ENCODE measurements at places on chromosomes 13 and 19. TPM values are rescaled to one million over a fixed set of nuclear protein-coding genes. Genes with fewer than 3 reads are reported as not detected.

DNA sequence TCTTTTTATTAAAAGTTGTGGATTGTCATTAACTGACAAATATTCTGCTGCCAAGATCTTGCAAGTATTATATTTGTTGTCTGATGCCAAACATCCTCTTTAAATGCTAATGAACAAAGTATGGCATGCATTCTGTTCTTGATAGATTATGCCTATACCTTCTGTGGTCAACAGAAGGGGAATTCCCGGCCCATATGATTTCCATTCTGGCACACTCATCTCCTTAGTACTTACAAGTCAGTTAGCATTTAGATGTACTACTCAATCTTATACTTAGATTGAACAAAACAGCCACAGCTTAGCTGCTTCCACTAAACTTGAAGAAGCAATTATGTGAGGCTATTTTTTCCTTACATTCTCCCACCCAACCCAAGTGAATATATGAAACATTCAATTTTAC, 246.1 kb upstream of the DACH1 start:
- no peak overlapping the region for H3K4me3 ChIP-seq
- no peaks in the 10 kb centered on the region for H3K27me3 ChIP-seq
- H3K36me3 ChIP-seq: no peaks in the 10 kb centered on the region
- H3K4me1 ChIP-seq: no peaks in the 10 kb centered on the region
- no peak for DNase-seq

DNA sequence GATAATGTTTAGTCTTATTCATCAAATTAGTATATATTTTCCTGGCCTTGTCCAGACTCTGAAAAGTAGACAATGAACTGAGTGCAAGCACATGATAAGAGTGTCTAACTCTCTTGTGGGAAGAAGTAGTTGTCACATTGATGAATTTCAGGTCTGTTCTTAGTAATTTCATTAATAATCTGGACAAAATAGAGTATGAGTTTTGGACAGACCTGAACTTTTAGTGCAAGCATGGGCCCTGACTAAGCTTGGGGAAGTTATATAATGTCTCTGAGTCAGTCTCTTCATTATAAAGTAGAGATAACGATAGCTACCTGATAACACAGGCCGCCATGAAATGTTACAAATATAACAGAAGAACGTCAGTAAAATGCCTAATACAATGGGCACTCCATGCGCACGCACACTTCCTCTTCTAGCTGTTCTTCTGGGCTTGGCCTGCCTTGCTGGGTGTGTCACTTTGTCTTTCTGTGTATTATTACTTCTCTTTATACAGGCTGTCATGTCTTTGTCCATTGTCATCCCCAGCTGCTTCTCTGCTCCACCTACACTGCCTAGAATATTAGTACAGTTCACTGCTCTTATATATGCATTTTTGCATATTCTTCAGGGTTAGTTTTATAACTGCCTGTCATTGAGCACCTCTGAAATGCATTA, 129.1 kb upstream of the HTR2A start:
- H3K4me1 ChIP-seq: no peaks in the 10 kb centered on the region
- no peak overlapping the region for H3K4me3 ChIP-seq
- no peaks in the 10 kb centered on the region for H3K27me3 ChIP-seq
- H3K36me3 ChIP-seq: no peaks in the 10 kb centered on the region
- DNase-seq: no peak

DNA sequence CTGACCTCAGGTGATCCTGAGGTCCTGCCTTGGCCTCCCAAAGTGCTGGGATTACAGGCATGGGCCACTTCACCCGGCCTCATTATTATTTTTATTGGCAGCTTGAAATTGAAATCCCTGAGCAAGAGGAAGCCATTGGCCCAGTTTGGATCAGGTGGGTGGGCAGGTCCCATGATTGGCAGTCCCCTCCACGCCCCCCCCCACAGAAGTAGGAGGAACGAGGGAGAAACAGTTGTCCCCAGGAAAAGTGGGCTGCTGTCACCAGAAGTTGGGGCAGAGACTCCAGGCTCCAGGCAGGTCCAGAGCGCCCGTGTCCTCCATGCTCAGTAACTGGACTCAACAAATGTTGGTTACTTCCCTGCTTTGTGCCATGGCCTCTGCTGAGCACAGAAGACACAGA, 70.4 kb downstream of the SIPA1L3 start:
- no peak overlapping the region for H3K27ac ChIP-seq
- no peak overlapping the region for H3K4me3 ChIP-seq
- no peaks in the 10 kb centered on the region for H3K36me3 ChIP-seq
- no peak for DNase-seq
- H3K4me1 ChIP-seq: no peaks in the 10 kb centered on the region

DNA sequence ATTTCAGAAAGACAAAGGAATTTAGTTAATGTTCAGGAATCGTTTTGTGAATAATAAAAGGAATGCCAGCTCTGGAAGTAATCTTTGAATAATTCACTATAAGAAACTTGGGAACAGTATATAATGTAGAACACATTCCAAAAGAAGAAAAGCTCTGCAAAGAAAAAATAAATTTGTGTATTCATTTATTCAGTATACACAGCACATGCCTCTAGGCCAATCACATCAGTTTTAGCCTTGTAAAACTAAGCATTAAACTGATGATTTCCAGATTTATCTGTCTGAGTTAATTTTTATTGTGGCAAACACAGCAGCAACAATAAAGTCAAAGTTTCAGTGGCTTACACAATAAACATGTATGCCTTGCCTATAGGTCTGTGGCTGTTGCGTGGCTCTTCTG, 5.7 kb upstream of the RXFP2 start:
- H3K4me1 ChIP-seq: no peaks in the 10 kb centered on the region
- no peak overlapping the region for H3K27ac ChIP-seq
- H3K36me3 ChIP-seq: no peaks in the 10 kb centered on the region
- no peaks in the 10 kb centered on the region for H3K27me3 ChIP-seq
- no peak overlapping the region for H3K4me3 ChIP-seq

GRCh38 chr19:13001166-13001501, 5.9 kb downstream of the NFIX start:
- H3K4me3 ChIP-seq: no peak overlapping the region
- no peaks in the 10 kb centered on the region for H3K27me3 ChIP-seq

DNA sequence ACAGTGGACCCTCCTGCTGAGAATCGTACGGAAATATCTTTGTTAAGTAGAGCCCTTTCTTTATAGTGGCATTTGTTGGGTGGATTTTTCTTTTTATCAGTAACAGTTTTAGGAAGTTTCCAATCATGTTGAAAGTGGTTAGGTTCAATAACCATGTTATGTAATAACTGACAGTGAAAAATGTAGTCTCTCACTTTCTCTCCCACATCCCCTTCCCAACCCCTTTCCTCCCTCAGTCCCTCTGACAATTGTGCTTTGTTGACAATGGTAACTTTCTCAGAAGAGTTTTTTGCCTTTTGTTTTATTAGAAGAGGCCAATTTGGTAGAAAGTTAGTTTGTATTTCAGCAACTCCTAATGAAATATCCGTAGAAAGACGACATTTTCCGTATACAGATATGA, 77.8 kb upstream of the SLAIN1 start:
- H3K27me3 ChIP-seq: peaks cover 9% of the 10 kb centered on the region
- H3K4me1 ChIP-seq: no peaks in the 10 kb centered on the region

- no peak overlapping the region for H3K4me3 ChIP-seq
- H3K36me3 ChIP-seq: no peaks in the 10 kb centered on the region
- H3K27ac ChIP-seq: no peak overlapping the region
- no peaks in the 10 kb centered on the region for H3K4me1 ChIP-seq
- no peaks in the 10 kb centered on the region for H3K27me3 ChIP-seq
- DNase-seq: no peak
These were observed 1466.3 kb downstream of the PCDH9 start for GRCh38 chr13:65763811-65764210.

GRCh38 chr13:80501556-80501955, 160.6 kb upstream of the SPRY2 start:
- no peak for DNase-seq
- no peak overlapping the region for H3K4me3 ChIP-seq
- no peaks in the 10 kb centered on the region for H3K27me3 ChIP-seq
- H3K36me3 ChIP-seq: no peaks in the 10 kb centered on the region
- no peak overlapping the region for H3K27ac ChIP-seq

GRCh38 chr13:27966641-27967202, 2.4 kb downstream of the CDX2 start:
- H3K4me3 ChIP-seq: no peak overlapping the region
- no peak for DNase-seq
- H3K27me3 ChIP-seq: peaks cover 95% of the 10 kb centered on the region
- no peaks in the 10 kb centered on the region for H3K36me3 ChIP-seq
- H3K4me1 ChIP-seq: peaks cover 10% of the 10 kb centered on the region

GRCh38 chr13:41603917-41604316, 146.6 kb downstream of the RGCC start:
- H3K36me3 ChIP-seq: peaks cover 75% of the 10 kb centered on the region
- no peak overlapping the region for H3K27ac ChIP-seq
- H3K4me3 ChIP-seq: no peak overlapping the region
- no peak for DNase-seq
- no peaks in the 10 kb centered on the region for H3K27me3 ChIP-seq
- no peaks in the 10 kb centered on the region for H3K4me1 ChIP-seq

- H3K36me3 ChIP-seq: peaks cover 29% of the 10 kb centered on the region
- H3K27ac ChIP-seq: no peak overlapping the region
- H3K4me3 ChIP-seq: no peak overlapping the region
These were observed 50.9 kb downstream of the TPT1 start for GRCh38 chr13:45289936-45290563.

GRCh38 chr13:45674908-45675307, 27.2 kb upstream of the CBY2 start:
- DNase-seq: no peak
- H3K4me3 ChIP-seq: no peak overlapping the region
- no peak overlapping the region for H3K27ac ChIP-seq
- H3K27me3 ChIP-seq: peaks cover 5% of the 10 kb centered on the region
- no peaks in the 10 kb centered on the region for H3K4me1 ChIP-seq
- H3K36me3 ChIP-seq: no peaks in the 10 kb centered on the region

DNA sequence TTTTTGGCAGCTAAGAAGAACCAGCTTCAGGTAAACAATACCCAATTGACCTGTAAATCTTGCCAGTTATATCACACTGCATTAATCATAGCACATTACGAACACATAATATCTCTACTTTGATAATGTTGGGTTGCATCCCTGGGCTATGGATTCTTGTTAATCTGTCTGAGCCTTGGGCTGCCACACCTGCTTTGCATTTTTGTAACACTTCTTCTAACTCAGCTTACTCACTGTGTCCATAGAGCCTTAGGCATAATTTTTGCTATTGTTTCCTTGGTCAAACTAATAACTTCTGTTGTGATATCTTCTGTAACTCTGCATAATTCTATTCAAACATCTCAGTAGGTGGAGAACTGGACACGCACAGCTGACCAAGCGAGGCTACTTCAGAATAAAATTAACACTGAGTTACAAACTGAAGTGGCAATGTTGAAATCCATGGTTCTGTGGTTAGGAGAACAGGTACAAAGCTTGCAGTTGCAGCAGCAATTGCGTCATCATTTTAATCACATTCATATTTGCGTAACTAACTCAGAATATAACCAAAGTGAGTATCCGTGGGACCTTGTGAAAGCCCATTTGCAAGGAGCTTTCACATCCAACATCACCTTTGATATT, 6.4 kb downstream of the ZNF350 start:
- H3K27ac ChIP-seq: no peak overlapping the region
- H3K27me3 ChIP-seq: no peaks in the 10 kb centered on the region
- no peak for DNase-seq
- no peak overlapping the region for H3K4me3 ChIP-seq

DNA sequence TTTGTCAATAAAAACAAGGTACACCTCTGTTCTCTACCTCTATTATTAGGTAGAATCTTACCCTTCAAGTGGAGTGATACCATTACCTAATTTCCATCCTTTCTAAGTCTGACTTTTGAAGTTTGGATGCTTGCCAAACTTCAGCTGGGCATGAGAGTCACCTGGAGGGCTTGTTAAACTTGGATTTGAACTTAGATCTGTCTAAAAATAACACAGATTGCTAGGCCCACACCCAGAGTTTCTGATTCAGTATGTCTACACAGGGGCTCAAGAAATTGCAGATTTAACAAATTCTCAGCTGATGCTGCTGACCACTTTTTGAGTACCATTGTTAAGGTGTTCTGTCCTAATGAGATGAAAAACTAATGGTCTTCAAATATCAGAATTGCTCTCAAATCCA, 512.2 kb downstream of the LMO7 start:
- no peak overlapping the region for H3K27ac ChIP-seq
- no peaks in the 10 kb centered on the region for H3K27me3 ChIP-seq
- no peaks in the 10 kb centered on the region for H3K4me1 ChIP-seq
- no peaks in the 10 kb centered on the region for H3K36me3 ChIP-seq
- no peak overlapping the region for H3K4me3 ChIP-seq

GRCh38 chr13:60922576-60923231, 492.9 kb downstream of the PCDH20 start:
- H3K4me1 ChIP-seq: no peaks in the 10 kb centered on the region
- no peak for DNase-seq

- H3K4me1 ChIP-seq: no peaks in the 10 kb centered on the region
- H3K4me3 ChIP-seq: no peak overlapping the region
- no peak overlapping the region for H3K27ac ChIP-seq
These were observed 95.9 kb downstream of the UGGT2 start for GRCh38 chr13:95957331-95957730.

- H3K4me3 ChIP-seq: no peak overlapping the region
- H3K27ac ChIP-seq: no peak overlapping the region
- no peaks in the 10 kb centered on the region for H3K36me3 ChIP-seq
- no peaks in the 10 kb centered on the region for H3K4me1 ChIP-seq
These were observed 291.8 kb downstream of the HS6ST3 start for GRCh38 chr13:96381681-96382080.

DNA sequence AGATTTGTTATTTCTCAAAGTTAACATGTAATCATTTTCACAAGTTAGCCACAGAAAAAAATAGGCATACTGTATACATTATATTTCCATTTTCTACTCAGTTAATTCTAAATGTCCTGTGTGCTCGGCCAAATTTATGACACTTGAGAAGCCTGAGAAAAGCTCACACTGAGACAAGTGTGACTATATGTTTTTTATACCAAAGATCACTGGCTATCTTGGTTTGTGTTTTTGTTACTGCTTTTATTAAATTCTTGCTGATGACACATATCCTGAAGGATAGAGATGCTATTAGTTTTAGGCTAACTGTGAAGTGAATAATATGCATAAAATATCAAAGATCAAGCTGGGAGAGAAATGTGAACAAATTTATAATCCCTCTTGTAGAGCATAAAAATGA, 49.3 kb upstream of the IL17D start:
- no peaks in the 10 kb centered on the region for H3K27me3 ChIP-seq
- no peaks in the 10 kb centered on the region for H3K4me1 ChIP-seq

Gene CAPS
- polyA plus RNA-seq: 3.2 TPM

Gene RELB
- 13.0 TPM for polyA plus RNA-seq

Gene NTF4
- polyA plus RNA-seq: 1.6 TPM

Gene LILRB5
- 9.1 TPM for polyA plus RNA-seq

Gene WDR87
- polyA plus RNA-seq: not detected

Gene DACH1
- polyA plus RNA-seq: 1.2 TPM

Measured in heart right ventricle (tissue), 16 donors.